ENCODE measurements at places on chromosomes 5 and 9.

DNA sequence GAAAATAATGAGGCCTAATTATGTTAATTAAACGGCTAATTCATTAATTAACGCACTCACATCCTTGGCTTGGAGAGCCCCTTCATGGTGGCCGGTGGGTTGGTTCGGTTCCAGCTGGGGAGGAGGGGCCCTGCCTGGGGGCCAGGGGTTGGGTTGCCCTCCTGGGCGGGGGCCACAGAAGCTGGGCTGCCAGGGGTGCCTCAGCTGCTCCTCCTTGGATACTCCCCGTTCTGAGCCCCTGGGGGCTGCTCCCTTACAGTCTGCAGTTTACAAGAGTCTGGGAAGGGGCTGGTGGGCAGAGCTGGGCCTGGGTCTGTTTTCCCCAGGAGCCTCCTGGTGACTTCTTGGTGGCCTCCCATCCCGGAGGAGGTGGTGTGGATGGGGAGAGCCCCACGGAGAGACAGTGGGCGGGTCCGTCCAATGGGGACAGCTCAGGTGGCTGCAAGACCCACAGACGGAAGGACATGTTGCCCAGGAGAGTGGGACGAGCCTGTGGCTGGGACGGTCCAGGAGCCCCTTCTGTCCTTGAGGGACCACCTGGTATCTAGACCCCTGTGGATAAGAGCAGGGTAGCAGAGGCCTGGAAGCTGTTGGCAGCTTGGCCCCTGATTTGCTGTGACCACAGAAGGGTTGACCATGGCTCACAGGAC is 277.5 kb downstream of the PBX3 start:
- no peak for DNase-seq

- no peak for DNase-seq
Observed at GRCh38 chr5:58156973-58157701, 302.7 kb downstream of the PLK2 start.

DNA sequence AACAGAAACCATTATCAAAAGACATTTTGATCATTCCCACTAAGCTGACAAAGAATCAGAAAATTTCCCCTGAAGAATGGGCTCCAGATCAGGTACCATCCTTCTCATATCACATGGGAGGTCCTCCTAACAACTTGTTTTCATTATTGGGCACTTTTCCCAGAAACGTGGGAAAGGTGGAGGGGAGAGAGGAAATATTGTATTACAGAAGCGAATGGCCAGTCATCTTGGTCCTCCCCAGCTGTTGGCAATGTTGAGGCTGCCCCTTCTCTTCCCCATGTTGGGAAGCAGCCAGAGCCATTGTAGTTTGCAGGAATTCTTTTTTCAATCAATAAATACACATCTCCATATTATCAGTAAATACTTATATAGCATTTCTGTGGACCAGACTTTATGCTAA is 126.2 kb upstream of the ZNF608 start:
- peak; percentile 73 for DNase-seq

DNA sequence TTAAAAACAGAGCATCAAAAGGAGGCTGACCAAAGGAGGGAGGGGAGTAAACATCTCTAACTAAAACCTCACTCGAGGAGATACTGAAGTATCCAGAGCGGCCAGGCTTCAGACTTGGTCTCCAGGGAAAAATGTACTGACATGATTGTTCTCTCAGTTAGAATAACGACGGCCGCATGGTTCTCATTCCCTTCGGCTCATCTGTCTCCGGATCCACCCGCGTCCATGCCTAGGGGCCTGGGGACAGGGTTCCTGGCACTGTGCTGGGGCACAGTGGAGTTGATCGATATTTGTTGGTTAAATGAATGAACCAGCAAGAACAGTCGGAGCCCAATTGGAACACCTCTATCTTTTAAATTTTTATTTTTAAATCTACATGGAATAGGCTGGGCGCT is 167.1 kb upstream of the PHYKPL start:
- DNase-seq, result peak; percentile 64

All from NCI-H1092 treated with DMSO at 0.1 percent for 48 hours (cell line).